ENCODE measurements at places on chromosomes 7 and 10.

- no peak for DNase-seq
These were observed 275.8 kb upstream of the PPP2R2D start for GRCh38 chr10:131625041-131625440.

- no peak for DNase-seq
These were observed 155.9 kb upstream of the EGR2 start for GRCh38 chr10:62972103-62972502.

- no peak for DNase-seq
These were observed 195.4 kb upstream of the PLXDC2 start for GRCh38 chr10:19620811-19621210.

DNA sequence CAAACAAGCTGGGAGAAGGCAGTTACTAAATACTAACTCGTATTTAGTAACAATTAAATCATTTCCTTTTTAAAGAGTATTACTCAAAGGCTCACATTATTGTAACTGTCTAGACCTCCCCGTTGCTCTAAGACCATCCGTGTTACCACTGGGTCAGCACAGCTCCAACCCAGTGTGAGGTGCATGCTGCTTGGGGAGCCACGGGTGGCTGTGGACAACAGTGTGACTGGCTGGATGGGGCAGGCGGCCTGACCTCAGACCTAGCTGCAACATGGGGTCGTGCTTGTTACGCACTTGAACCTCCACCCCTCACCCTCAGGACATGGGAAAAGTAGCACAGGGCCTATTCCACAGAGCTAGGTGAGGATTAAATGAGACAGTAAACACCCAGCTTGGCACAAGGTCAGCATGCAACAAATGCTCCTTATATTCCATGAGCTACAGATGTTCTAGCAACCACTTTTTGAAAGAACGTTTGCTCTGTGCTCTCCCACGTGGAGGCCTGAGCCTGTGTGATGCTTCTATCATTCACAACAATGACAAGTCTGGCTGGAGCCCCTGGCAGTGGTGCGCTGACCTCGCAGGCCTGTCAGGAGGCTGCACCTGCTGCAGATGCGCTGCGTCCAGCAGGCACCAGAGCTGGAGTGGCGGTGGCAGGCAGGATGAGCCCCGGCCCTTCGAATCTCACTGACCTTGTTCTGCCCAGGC, 135.7 kb downstream of the PKD1L1 start:
- DNase-seq: no peak

GRCh38 chr10:131849591-131850382, 51.0 kb upstream of the PPP2R2D start:
- DNase-seq: no peak

DNA sequence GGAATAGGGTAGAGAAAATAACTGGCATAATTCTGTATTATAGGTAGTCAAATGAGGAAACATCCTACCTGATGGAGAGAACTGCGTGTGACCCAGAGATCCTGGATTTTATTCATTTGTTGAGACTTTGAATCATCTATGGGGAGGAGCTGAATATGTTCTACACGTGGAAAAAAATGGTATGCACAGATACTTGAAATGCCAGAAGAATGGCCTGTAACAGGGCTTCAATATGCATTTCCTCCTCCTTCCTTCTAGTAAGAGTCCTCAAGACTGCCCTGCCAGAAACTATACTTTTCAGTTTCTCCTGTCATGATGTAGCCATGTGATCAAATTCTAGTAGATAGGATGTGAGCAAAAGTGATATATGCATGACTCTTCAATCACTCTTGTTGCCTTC, 301.6 kb upstream of the HGF start:
- no peak for DNase-seq

DNA sequence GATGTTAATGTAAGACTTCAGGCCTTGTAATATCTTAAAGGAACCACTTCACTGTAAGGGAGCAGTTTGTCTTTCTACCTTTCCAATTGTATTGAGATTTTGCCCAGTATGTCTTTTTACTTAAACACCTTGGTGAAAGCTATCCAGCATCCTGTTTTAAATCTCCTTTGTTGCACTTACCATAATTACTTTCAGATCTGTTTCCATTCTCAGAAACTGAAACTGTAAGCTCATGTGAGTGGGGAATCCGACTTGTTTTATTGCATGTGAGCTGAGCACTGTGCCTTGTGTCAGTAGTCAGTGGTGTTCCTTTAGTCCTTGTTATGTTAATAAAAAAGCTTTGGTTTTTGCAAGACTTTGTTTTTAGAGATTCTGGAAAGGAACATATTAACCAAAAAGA, 42.2 kb downstream of the BMPR1A start:
- no peak for DNase-seq

DNA sequence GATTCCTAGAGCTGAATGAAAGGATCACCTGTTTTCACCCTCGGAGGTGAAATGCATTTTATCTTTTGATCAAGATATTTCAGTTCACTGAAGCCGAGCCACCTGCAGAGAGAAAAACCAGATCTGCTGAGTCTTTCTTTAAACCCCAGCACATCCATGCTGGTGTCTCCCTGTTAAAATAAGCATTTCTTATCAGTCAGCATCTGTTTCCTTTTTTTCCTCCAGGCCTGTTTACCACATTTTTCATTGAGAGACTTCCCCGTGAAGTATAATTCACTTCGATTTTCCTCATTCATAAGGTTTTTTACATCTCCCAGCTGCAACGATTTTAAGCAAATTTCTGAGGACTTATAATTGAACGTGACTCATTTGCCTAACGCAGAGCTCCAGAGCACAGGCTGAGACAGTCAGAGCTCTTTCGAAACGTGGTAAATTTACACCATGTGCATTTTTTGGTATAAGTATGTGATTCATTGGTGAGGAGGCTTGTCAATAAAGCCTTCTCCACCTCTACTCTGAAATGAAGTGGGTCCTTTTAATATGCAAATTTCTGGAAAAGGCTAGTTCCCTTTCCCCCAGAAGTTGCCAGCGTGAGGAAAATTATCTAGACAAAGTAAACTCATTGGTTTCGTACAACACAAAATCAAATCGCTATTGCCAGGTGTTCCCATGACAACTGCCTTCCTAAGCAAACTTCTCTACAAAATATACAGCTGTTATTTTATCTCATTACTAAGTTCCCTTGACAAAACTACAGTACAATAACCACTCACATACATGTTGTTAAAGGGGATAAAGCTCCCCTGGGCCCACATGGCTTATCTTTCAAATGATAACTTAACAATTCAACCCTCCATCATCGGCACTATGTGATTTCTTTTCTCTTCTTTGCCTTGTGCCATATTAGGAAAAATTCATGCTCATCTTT, 374.8 kb upstream of the AKR1E2 start:
- no peak for DNase-seq

- DNase-seq: no peak
These were observed 12.5 kb upstream of the PRKAR2B start for GRCh38 chr7:107032050-107032449.

DNA sequence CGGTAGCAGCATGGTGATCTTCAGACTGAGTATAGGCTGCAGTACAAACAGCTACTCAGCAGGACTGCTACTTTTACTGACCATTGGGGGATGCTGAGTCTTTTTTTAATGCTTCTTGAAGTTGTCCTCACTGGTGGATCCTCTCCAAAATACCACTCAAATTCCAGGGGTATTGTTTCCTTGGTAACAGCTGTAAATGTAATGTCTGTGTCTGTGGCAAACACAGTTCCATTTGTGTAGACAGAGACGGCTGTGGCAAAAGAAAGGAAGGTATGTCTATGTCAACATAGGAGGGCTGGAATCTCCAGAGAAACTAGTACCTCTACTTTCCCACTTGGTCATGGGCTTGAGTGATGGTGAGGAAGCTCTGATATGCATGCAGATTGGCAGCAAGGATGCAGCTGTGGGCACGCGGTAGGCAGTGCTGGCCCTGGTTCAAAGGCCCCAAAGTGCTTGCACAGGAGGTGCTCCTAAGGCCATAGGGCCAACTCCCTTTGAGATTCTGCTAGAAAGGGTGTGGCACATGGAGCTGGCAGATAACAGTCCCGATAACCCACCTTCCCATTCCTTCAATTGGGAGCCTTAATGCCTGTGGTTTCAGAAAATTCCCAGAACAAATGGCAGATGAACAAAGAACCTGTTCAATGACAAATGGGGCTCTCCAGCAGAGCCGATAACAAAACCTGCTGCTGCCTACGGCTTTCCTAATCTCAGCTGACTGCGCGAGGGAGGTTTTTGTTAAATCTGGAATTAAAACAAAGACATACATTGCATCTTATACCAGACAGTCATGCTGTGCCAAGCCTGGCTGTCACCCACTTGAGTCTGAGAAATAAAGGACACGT, 43.0 kb downstream of the PKD1L1 start:
- DNase-seq: no peak

DNA sequence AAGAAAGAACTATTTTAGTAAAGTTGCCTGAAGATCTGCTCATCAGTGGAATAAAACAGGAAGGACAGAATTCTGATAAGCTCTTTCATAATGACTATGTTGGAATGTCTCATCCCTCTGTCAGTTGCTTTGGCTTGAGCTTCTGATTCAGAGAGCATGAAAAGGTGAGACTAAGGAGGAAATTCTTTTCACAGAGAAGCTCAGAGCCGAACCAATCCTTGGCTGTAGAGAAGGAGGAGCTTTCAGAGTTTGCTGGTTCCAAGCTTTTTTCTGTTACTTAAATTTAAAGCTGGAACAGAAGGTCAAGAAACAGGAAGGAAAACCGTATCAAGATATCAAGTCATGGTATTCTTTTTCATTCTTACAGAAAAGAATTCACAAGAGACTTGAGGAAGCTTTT, 24.0 kb downstream of the GSTO2 start:
- DNase-seq: no peak

DNA sequence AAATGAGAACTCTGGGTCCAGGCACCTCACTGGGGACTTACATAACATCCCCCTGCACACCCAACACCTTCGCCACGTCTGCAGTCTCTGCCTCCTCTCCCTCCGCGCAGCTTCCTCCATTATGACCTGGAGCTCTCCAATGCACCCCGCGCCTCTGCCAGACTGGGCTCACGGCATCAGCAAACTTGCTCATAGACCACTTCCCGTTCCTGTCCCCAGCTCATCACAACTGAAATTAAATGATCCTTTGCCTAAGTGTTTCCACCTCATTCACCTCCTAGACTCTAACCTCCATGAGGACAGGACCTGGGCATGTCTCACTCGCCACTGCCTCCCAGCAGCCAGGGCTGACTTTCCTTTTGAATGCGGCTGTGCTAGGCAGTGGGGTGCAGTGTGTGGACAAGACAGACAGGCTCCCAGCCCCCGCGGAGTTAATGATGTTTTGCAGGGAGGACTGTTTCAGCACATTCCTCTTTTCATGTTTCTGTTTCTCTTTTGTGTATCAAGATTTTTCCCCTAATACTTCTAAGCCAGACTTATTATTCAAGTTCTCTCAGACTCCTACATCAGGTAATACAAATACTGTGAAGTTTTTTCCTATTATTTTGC, 18.8 kb downstream of the CHST15 start:
- DNase-seq: no peak

- DNase-seq: no peak
These were observed 30.6 kb upstream of the GDI2 start for GRCh38 chr10:5843686-5844344.

- DNase-seq: no peak
These were observed 97.4 kb downstream of the CTTNBP2 start for GRCh38 chr7:117775801-117776200.

DNA sequence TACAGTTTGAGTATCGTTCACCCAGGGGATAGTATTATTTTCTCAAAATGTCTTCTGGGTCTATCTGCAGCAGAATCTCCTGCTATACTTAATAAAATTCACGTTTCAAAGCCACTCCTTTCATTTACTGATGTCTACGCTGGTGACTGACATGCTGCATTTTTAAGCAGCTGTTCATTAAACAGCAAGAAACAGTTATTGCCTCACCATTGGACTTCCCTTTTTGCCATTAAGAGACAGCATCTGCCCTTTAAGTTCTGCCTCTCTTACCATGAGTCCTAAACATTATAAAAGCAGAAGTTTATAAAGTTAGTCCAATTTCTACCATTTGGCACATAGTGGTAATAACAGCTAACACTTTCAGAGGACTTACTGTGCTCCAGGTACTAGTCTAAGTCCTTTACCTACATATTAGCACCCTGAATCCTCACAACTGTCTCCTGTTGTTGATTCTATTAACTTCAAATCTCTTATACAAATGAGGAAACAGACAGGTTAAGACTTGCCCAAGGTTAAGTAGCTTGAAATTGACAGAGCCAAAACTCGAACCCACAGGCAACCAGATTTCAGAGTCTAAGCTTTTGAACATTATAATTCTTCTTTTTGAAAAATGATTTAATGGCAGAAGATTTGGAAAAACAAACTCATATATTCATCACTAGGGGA, 169.5 kb downstream of the SNX13 start:
- no peak for DNase-seq

GRCh38 chr7:30937416-30937815, 25.8 kb downstream of the AQP1 start:
- DNase-seq: no peak

DNA sequence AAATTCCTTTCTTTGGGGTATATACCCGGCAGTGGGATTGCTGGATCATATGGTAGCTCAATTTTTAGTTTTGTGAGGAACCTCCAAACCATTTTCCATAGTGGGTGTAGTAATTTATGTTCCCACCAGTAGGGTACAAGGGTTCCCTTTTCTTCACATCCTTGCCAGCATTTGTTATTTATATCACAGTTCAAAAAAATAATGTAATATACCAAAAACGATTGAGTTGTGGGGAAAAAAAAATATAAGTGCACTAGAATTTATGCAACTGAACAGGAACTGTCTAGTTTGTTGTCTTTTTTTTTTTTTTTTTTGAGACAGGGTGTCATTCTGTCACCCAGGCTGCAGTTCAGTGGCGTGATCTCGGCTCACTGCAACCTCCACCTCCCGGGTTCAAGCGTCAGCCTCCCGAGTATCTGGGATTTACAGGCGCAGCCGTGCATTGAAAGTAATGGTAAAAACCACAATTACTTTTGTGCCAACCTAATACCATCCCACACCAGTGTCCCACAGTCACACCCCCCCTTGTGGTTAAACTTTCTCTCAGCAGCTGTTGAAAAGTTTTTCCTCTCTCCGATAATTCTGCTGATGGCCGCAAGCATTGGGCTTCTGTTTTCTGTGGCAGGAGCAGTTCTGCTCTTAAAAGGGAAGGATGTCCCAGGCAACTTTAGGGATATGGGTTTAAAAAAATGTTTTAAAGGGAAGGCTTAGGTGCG, 6.8 kb upstream of the LAT2 start:
- no peak for DNase-seq

DNA sequence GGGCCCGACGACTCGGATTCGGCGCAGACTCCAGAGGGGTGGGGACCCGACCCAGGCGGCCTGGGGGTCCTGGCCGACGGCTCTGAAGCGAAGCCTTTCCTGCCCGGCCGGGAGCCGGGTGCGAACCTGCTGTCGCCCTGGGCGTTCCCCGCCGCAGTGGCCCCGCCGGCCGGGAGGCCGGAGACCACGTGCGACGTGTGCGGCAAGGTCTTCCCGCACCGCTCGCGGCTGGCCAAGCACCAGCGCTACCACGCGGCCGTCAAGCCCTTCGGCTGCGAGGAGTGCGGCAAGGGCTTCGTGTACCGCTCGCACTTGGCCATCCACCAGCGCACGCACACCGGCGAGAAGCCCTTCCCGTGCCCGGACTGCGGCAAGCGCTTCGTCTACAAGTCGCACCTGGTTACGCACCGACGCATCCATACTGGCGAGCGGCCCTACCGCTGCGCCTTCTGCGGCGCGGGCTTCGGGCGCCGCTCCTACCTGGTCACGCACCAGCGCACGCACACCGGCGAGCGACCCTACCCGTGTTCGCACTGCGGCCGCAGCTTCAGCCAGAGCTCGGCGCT, 15.4 kb downstream of the ZNF316 start:
- DNase-seq: no peak

Data from activated CD4-positive, alpha-beta T cell treated with anti-CD3 and anti-CD28 coated beads for 4 hours (primary cell).